ENCODE measurements at places on chromosomes 4 and X. TPM values are rescaled to one million over a fixed set of nuclear protein-coding genes. Genes with fewer than 3 reads are reported as not detected.

The HTN3 gene
- total RNA-seq, result not detected

The ERCC6L gene
- 11.1 TPM for total RNA-seq

- no peak for DNase-seq
Observed at GRCh38 chr4:121096191-121096590, 23.9 kb upstream of the NDNF start.

DNA sequence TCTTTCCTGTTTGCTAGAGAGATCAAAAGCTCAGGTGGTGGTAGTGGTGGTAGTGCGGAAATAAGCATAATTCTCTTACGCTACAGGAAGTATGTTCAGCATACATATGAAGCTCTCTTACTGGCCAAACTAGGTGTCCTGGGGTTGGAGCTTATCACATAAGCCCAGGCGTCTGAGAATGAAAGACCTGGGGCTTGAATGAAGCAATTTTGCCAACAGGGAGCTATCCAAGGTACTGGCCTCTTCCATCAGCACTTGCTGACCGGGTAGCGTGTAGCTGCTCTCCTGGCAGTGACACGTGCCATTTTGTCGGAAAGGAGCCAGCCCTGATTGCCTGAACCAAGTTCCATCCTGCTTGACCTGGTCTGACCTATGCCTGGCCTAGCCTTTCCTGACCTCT, 65.9 kb upstream of the HPF1 start:
- DNase-seq, result peak; percentile 26

- no peak for DNase-seq
Observed at GRCh38 chr4:70808151-70808550, 31.5 kb downstream of the GRSF1 start.

GRCh38 chr4:91212211-91212610, 1085.0 kb downstream of the CCSER1 start:
- no peak for DNase-seq

The PCDH19 gene
- 0.06 TPM for total RNA-seq

The NHSL2 gene
- 2.3 TPM for total RNA-seq

GRCh38 chrX:7586126-7586525, 256.8 kb upstream of the VCX start:
- no peak for DNase-seq

DNA sequence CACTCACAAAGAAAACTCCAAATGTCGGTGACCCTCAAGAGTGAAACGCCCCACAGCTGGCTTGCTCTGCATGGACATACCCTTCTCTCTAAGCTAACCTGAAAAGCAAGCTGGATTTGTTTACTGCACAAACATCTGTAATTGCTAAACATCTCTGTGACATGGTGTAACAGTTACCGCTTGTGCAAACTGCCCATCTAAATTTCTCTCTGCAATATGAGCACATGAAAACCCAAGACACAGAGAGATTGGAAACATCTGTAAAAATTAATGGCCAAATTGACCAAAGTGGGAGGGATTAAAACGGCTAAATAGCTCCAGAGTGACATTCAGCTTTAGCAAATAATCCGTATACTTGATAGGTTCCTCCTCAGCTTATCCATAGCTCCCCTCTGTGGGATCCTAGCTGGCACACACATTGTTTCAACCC, 155.0 kb upstream of the MAP3K15 start:
- DNase-seq, result no peak
